ENCODE measurements at places on chromosomes 5 and 9.

DNA sequence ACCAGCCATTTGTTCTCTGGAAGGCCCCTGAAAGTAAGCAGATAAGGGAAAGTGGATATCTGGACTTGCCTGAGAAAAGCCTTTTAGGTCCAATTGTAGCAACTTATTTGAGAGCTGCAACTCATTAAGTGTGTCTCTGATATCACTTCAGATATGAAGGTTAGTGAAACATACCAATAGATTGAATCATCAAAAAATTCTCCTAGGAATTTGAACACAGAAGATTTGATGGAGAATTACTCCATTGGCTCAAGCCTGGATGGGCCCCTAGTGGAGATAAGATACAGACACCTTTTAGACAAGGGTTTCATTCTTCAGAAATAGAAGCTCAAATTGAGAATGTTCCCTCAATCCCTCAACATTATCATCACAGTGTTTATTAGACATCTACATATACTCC, 356.7 kb downstream of the NDUFS4 start:
- DNase-seq, result no peak

- DNase-seq, result no peak
These were observed 406.6 kb upstream of the TNC start for GRCh38 chr9:115524453-115525059.

- no peak for DNase-seq
These were observed 1.6 kb upstream of the GABRP start for GRCh38 chr5:170781946-170782345.

DNA sequence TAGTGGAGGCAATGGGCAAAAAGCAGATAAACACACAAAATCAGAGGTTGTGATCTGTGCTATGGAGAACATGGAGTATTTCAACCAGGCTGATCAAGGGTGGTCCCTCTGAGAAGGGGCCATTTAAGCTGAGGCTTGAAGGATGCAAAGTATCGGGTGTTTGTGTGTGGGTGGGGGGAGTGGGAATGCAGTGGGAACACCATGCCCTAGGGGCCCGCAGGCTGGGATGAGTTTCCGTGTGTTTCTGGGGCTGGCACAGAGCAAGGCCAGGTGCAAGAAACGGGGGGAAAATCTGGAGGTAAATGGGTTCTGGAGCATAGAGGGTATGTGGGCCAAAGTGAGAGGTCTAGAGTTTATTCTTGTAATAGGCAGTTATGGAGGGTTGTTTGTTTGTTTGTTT, 13.8 kb upstream of the LARP1 start:
- DNase-seq, result no peak

All from cerebellar nuclear complex (tissue), 1 donor.